ENCODE measurements at places on chromosomes 16 and 17.

GRCh38 chr17:62971853-62972252 is 5.8 kb downstream of the TANC2 start:
- DNase-seq = no peak

DNA sequence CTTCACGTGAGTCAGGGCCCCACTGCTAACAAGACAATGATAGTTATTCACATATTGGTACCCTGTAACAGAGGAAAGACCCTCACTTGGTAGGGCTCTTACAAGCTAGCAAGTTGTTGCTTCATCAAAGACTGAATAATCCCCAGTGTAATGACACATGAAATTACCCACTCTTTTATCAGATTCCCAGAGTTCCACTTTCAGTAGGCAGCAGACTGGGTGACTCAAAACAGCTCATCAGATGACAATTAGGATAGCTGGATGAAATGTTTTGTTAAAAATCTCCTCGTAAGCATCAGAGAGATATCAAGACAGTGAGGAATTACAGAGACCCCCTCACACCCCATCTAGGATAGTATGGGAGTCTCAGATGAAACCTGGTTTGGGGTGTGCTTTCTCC is 6.8 kb upstream of the OR1E2 start:
- DNase-seq = no peak

DNA sequence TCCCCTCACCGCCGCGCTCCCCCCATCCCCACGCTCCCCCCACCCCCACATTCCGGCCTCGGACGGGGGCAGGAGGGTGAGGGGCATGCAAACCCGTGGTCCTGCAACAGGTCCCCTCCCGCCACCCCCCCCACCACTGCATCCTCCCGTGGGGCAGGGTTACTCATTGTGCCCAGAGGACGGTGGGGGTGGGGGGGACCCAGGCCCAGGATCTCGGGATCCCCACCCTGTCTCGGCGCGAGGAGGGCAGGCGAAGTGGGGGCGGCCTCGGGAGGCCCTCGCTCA is 8.5 kb downstream of the SLC22A31 start:
- no peak for DNase-seq

DNA sequence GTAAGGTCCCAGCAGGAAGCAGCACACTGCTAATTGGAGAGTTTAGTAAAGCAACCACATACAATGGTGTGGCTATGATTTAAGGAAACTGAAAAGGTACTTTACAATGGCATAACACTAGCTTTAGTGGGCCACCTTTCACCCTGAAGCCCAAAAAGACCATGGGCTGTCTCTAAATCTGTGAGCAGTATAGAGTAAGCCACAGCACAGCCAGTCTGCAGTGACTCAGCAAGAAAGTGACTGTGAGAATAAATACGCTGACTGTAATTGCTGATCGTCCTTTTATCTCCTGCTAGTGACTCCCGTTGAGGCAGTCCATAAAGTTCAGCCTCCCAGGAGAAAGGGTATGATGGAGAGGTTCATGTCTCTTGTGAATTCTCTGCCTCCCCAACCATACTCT is 679.8 kb upstream of the KIF2B start:
- DNase-seq = no peak
